ENCODE measurements at places on chromosomes 11 and 22.

DNA sequence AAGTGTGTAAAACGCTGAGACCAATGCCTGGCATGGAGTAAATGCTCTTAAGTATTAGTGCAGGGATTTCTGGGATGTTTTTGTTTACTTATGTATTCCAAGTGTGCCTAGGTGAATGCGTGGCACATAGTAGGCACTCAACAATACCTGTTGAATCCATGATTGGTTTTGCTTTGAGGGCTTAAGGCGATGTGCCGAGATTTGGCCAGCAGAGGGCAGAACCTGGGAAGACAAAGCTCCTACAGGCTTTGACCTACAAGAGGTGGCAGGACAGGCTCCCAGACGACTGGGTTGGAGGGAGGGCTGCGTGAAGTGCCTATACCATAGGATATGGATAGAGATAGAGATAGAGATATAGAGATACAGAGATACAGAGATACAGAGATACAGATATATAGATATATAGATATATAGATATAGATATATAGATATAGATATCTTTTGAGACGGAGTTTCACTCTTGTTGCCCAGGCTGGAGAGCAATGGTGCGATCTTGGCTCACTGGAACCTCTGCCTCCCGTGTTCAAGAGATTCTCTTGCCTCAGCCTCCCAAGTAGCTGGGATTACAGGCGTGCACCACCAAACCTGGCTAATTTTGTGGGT lies 13.9 kb downstream of the KCNE3 start:
- peak; percentile 78 for DNase-seq

DNA sequence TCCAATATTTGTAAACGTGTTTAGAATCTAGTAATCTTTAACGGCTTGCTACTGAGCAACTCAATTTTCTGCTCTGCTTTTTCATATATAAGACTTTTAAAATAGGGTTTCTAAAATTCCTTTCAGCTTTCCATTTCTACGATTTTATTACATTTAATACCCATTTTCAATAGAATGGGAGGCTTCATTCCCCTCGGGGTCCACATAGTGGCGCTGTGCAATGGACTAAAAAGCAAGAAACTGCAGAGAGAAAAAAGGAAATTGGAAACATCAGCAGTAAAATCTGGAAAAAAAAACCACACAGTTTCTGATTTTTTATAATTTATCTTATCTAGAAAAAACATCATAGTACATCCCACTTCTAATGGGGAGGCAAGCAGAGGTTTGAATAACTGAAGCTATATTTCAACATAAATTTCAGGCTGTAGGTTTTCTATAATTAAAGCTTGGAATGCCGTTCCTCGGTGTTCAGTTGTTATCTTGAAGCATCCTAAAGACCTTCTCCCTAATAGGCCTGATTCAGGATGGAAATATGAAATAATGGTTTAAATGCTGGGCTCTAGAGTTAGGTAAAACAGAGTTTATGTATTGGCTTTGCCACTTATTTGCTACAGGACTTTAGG lies 18.7 kb upstream of the JHY start:
- no peak for DNase-seq

DNA sequence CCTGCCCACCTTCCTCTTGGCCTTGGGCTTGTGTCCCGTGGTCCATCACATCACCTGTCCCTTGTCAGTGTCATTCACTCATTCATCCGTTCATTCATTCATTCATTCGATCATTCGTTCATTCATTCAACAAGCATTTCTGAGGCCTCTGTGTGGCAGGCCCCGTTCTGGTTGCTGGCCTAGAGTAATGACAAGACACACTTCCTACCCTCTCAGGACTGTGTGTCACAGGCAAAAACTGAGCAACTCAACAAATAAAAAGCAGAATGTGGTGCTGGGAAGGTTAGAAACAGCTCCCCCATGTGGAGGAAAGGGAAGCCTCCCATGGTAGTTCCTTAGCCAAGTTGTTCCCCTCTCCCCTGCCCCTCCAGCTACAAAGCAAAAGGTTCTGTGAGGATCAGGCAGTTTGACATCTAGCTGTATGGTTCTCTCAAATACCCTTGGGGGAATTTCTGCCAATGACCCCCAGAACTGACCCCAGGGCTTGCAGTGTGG lies 1.6 kb upstream of the OMP start:
- no peak for DNase-seq

GRCh38 chr22:31248965-31249958 lies 37.2 kb downstream of the LIMK2 start:
- DNase-seq = no peak
